ENCODE measurements at places on chromosomes 6 and 20.

DNA sequence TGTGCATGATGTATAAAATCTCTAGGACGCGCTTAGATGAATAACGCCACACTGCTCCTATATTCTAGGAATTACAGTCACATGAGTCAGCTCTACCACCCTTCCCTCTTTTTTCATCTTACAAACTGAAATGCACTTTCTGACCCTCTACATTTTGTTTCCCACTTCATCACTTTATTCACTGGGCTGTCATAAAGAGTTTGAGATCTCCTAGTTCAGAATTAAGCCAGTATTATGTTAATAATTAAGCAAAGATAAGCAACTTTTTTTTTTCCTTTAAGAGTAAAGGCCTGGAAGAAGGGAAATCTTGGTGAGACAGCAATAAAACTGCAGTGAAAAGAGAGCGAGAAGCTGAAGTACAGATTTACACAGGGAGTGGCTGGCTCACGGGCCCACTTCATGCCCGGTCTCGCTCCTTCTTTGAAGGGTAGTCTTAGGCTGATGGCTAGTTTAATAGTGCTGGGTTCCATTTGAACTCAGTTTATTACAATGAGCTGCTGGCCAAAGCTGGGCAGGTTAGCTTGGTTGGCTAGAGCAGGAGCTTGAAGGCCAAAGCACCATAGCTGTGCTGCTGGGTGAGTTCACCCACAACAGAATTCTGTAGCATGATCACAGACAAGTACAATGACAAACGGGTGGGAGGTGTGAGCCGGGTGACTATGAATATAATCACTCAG lies 110.6 kb downstream of the MAP7 start:
- peak; percentile 30 for DNase-seq

DNA sequence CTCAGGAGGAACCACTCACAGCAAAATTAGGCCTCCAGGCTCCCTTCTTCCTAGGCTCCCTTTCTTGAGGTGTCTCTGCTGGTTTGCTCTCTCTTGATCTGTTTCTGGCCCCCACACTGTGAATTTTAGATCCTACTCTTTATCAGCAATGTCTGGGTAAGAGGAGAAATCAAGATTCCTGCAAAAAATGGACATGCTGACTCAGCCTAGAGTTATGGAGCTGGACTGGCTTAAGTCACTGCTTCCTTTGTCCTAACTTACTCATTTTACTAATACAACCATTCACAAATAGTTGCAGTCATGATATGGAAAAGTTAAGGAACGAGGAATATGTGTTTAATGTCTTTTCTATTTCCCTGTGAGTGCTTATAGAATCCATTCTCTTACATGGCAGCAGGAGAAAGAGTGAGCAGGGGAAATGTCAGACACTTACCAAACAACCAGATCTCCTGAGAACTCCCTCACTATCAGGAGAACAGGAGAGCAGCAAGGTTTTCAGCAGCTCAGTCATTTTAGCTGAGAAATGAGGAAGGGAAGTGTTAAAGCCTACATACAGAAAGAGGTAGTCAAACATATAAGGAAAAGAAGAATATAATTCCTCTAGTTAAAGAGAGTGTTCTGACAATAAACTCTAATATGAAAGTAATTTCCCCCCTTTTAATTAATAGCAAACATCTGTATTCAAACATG lies 160.8 kb downstream of the PDE7B start:
- DNase-seq = no peak

- DNase-seq = peak; percentile 46
These were observed 42.0 kb upstream of the RSPO3 start for GRCh38 chr6:127076466-127076865.

DNA sequence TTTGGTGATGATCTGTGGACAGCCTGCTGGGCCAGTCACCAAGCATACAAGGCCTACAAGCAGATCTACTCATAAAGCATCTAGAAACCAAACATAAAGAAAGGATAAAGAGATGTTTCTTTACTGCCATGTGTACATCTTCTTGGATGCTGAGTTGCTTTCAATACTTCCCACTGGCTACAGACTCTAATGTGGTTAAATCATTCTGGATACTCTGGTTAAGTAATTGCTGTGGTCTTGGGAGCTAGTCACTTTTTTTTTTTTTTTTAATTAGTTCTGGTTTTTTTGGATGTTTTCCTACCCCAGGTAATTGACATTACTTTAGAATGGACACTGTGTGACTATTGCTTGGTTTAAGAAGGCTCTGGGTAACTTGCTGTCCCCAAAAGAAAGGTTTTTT lies 215.4 kb upstream of the RUNX2 start:
- DNase-seq = no peak

- DNase-seq = no peak
These were observed 479.7 kb upstream of the MARCKS start for GRCh38 chr6:113377362-113377942.

- DNase-seq = no peak
These were observed 1.5 kb downstream of the CCND3 start for GRCh38 chr6:41939848-41940758.

DNA sequence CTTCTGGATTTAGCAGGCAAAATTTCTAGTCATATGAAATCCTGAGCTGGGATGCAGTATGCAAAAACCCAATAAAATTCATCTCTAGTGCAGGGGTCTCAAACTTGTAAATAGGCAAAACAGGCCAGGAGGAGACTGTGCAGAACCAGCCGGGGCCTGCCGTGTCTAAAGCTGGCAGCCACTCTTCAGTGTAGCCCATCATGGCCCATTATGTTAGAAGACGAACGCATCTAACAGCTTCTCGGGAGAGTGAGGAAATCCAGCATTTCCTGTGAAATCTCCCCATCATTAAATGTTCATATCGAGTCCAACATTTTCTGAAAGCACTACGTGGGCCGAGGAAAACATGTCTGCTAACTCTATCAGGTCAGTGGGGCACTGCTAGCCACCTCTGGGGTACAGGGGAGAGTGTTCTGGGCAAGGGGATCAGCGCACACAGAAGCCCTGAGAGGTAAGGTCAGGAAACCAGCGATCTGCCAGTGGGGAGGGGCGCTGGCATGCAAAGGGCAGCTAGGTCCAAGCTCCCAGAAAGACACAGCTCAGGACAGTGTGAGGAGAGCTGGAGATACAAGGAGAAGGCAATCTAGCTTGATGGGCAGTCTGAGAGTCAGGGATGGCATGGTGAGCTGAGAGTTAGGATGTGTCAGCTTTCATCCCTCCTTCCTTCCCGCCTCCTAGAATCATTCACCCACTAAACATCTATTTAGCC lies 144.2 kb downstream of the PREX1 start:
- DNase-seq = no peak

GRCh38 chr20:60835876-60836275 lies 416.2 kb upstream of the CDH4 start:
- DNase-seq = no peak

DNA sequence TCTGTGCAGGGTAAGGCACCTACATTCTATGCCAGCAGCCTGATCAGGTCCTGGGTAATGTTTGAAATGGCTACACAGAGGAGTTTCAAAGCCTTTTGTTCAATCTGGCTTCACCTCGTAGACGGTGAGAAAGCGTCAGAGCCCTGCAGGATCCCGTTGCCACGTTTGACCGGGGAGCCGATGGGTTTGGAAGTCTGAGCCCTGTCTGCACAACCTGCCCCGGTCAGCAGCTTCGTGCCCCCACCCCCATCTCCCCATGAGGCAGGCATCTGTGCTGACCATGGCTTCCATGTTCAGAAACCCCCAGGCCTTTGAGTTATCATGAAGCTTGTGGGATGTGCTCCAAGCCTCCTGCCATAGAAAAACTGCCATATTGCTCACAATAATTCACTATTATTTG lies 63.9 kb downstream of the PTPN1 start:
- DNase-seq = no peak

DNA sequence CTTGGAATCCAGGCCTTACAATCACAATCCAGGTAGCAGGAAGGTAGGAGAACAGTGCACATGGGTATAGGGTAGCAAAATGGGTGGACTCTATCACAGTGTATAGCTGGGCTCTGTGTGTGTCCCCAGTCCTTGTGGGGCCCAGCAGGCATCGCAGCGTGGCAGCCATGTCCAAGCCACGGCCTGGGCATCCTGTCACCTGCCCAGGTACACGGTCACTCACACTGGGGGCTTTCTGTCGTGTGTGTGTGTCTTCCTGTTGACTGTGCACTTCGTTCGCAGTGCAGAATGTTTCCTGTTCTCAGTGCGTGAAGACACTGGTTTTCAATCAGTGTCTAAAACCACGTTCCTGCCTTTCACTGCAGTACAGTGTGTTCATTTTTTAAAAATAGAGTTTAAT lies 523.2 kb upstream of the JARID2 start:
- no peak for DNase-seq

DNA sequence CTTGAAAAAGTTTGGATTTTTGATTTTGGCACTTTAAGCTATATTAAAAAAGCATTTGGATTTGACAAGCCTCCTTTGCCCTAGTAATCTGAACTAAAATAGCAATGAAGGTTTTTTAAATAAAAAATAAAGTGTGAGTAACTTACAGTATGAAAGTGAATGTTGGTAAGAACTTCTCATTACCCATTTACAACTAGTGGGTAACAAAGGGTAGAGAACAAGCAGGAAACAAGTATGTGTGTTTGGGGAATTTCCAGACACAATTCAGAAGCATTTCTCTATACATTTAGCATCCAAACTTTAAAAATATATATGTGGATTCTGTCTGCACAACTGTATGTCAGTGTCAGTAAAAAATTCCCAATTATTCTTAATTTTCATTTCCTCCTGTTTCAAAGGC lies 2.9 kb downstream of the TMEM30A start:
- no peak for DNase-seq

GRCh38 chr6:167445568-167445967 lies 120.7 kb downstream of the TTLL2 start:
- DNase-seq = no peak

DNA sequence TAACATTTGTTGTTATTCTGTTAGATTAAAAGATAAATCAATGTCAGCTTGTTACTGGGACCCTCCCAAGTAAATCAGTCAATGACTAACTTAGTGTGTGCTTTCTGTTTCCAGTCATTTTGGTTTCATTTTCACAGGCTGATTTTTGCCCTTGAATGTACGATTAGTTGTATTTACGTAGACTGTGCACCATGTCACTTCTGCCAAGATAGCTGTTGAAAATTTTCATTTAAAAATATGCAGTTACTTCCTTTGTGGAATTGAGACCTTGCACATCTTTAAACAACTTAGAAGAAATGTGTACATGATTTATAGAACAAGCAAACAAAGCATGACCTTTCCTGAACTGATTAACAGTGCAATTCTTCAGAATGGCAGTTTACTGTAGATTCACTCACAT lies 944.8 kb upstream of the CITED2 start:
- DNase-seq = peak; percentile 29

- DNase-seq = no peak
These were observed 30.0 kb upstream of the UST start for GRCh38 chr6:148716811-148717210.

- DNase-seq = no peak
These were observed 14.7 kb upstream of the DSP start for GRCh38 chr6:7526755-7527154.

GRCh38 chr20:1830240-1830639 lies 65.0 kb upstream of the SIRPA start:
- DNase-seq = peak; percentile 44

DNA sequence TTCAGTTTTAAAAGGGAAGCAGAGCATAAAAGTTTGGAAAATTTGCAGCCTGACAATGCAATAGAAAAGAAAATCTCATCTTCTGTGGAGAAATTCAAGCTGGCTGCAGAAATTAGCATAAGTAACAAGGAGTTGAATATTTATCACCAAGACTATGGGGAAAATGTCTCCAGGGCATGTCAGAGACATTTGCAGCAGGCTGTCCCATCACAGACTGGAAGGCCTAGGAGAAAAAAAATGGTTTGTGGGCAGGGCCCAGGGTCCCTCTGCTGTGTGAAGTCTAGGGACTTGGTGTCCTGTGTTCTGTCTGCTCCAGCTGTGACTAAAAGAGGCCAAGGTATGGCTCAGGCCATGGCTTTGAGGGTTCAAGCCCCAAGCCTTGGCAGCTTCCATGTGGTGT lies 8.1 kb upstream of the LAMA2 start:
- DNase-seq = no peak

GRCh38 chr20:19929481-19930145 lies 87.5 kb upstream of the NAA20 start:
- no peak for DNase-seq

DNA sequence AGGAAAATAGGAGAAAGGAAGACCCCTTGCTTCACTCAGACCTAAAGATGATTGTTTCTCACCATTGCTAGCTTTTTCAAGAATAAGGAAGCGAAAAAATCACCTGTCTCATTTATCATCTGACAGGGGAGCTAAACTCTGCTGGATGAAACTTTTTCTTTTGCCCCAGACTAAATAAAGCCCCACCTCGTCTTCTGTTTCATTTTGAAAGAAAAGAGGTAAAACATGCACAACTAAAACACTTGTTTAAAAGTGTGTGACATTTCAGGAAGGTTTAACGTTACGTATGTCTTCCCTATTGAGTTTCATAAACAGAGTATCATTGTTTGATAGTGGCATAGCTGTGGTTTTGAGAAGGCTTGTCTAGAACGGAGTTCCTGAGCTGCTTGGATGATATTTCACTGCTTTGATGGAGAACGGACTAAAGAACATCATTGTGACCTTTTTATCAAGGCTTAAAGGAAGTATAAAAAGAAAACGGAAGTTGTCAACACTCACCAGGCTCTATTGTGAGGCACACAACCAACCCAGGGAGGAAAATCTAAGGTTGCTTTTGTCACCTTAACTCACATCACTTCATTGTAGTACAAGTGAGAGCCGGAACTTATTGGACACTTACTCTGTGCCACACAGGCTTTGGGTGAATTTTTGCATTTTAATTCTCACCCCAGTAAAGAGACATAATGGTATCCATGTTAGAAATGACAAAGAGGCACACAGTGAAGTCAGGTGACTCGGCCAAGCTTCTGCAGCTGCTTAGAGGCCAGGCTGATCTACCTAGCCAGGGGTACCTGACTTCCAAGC lies 29.5 kb downstream of the TSHZ2 start:
- DNase-seq = no peak

DNA sequence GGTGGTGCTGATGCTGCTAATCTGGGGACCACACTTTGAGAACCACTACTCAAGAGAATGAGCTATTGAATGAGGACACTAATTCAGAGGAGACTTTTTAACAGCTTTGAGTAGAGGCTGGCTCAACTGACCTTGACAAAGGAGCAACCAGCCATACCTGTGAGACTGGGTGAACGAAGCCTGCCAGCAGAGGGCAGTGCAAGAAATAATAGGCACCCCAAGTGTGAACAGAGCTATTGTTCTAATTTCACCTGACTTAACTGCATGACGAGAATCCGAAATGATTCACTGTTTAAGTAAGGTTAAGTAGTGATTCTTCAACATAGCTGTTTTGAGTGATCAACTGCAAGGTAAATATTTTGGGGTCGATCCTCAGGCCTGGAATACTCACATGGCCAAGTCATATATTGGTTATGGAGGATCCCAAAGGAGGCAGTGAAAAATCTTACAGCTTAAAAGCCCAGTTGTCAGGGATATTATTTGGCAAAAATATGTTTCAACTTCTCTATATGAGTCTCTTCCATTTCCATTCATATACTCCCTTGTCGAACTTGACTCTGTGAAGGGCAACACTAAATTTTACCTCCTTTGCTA lies 550.5 kb upstream of the MARCKS start:
- DNase-seq = peak; percentile 39

DNA sequence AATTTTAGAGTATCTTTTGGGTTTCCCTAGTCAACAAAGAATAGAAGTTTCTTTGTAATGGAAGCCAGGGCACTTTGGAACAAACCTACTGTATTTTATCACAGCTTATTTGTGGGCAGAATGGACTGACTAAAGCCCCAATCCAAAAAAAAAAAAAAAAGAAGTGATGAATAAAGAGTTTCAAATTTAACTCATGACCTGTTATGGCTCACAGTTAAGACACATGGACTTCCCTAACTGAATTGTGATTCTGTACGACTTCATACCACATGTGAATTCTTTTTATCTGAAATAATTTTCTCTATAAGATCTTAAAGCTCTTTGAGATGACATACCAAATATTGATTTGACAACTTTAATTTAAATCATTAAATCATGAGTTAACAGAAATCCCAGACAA lies 77.2 kb downstream of the FILIP1 start:
- no peak for DNase-seq
